Activated CD8-positive, alpha-beta memory T cell treated with anti-CD3 and anti-CD28 coated beads for 4 hours (primary cell): ENCODE measurements at places on chromosomes 3 and 15.

GRCh38 chr3:27201492-27201891, 167.7 kb downstream of the NEK10 start:
- DNase-seq, result no peak

- DNase-seq, result no peak
Measured at GRCh38 chr3:45826908-45827307, 15.0 kb downstream of the LZTFL1 start.

DNA sequence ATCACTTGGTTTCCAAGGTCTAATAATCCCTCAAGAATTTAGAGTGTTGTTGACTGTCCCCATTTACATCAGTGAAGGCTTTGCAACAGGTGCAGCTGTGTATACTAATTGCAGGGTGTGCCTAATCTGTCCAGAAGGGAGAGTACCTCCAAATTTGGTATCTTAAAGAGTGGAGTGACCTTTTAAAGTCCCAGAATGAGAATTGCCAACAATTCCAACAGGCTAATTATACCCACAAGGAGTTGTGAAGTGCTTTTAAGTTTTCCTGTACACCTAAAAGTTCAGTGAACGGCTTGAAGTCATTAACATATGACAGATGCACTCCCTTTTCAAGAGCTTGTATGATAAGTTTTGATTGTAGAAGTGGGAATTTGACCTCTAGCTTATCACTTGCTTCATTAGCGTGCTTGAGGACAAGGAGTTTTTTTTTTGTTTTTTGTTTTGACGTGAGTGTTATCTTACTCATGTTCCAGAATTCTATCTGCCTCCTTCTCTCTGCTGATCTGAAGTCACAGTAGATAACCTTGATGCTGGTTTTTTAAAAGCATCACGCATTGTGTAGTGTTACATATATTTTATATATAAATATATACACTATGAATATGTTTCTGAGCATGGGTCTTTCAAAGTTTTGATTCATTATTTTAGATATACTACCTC, 26.3 kb downstream of the CDIN1 start:
- no peak for DNase-seq

DNA sequence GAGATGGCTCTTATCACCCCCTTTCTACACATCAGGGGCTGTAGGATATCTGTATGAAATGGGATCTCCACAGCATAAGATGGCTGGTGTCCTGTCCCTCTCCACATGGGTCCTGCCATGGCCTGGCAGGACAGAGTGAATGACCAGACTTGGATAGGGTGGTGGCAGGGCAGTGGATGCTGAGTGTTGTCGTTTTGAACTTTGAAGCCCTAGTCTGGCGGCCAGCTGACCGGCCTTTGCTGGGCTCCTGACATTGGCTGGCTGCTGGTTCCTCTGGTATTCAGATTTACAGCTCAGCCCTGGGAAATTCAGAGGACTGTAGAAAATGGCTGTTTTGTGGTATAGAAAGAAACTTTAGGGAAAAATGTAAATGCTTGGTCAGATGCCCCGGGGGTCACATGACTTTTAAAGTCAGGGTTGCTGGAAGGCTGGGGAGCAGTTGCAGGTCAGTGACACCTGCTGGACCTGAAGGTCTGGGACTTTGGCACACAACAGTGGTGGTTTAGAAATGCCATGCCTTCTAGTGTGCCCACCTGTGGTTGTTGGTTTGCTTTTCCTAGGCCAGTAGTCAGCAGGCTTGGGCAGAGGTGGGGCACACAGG, 13.5 kb upstream of the PGPEP1L start:
- no peak for DNase-seq

DNA sequence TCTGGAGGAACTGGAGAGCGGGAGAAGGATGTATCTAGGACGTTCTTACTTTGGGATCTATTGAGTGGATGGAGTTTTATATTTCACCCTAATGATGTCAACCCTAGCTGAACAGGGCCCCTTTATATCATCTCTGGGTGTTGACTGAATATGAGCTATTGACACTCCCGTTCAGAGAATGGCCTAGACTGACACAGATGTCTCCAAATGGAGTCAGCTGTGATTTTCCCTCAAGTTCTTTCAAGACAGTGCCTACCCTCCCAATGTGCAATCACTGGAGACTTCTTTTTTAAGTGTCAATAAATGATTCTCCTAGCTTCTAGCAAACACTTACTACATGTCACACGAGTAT, 63.8 kb downstream of the FRMD4B start:
- no peak for DNase-seq

DNA sequence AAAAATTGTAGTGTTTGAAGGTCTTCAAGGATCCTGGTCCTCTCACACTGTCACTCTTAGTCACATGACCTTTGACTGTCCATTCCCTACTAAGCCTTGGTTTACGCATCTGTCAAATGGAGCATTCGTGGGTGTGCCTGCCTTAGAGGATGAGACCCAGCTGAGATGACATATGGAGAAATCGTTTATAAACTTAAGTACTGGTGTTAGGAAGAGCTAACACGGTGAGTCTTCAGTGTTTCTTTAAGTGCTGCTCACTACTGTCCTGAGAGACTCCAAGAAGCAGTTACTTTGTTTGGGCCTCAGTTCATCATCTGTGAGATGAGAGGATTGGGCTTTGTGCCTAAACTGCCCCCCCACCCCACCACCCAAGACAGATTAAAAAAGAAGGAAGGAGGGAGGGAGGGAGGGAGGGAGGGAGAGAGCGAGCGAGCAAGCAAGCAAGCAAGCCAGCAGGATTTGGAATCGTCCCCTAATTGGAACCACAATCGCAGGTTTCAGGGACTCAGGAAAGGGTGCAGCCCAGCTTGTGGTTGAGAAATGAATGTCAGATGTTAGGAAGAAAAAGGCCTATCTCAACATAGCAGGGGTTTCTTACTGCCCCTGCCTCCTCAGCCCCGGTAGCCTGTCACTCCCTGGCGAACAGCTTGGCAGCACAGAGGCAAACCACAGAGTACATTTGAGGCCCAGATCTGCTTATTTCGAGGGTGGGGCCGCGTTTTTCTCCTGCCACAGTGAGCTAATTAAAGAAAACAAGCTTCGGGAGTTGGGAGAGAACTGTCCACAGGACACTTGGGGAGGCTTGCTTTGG, 32.7 kb downstream of the SMAD3 start:
- DNase-seq, result no peak

DNA sequence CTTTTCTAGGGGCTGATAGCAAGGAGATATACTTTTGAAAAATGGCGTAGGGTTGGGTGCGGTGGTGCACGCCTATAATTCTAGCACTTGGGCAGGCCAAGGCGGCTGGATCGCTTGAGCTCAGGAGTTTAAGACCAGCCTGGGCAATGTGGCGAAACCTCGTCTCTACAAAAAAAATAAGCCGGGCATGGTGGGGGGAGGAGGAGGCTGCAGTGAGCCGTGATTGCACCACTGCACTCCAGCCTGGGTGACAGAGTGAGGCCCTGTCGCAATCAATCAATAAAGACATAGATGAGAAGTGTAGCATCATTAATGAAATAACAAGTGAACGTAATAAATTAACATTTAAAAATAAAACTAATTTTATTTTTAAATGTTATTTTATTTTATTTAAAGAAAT, 134.6 kb downstream of the SLCO3A1 start:
- DNase-seq, result no peak

GRCh38 chr15:72472992-72473610, 1.0 kb upstream of the ARIH1 start:
- no peak for DNase-seq

- DNase-seq, result no peak
Measured at GRCh38 chr3:116276675-116277074, 168.6 kb downstream of the LSAMP start.

GRCh38 chr3:9201266-9201665, 48.2 kb downstream of the SRGAP3 start:
- no peak for DNase-seq

DNA sequence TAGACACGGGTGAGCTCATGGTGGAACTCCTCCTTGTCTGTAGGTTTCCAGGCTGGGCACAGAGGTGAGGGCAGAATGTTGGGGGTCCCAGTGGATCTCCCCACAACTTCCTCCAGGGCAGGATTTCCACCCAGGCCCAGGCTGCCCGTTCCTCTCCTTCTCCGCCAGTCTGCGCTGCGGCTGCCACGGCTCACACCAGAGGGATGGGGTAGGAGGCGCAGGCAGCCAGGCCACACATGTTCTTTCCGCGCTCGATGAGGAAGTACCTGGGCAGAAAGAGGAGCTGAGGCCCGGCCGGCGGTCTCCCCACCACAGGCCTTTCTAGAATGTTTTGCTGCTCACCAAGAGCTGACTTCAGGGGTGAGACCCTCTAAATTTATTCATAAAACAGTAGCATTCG, 22.9 kb downstream of the CTSH start:
- no peak for DNase-seq

DNA sequence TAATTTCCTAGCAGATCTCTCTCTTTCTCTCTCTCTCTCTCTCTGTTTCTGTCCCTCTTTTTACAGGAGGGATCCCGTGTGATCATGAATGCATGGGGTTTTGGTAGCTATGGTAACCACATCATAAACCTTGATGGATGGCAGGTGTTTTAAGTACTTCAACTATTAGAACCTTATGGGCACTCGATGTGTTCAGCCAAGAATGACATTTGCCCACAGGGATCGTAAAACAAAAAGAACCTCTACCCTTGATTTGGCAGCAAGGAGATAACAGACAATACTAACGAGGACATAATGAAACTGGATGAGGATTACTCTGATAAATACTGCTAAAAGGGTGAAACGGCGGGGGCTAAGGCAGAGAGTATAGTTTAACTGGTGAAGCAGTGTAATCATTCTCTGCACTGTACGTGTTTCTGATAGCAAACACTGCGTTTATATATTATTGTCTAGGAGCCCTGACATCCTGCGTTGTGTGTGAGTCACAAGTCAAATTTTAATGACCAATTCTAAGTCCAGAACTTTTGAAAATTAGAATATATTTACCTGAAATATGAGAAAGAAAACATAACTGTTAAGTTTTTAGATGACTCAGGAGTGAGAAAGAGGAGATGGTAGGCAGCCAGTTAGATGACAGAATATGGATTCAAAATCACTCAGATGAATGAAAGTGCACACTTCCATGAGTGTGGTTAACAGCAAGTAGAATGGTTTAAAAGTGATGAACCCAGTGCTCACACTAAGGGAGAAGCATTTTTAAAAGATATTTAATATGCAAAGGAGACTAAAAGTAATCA, 80.3 kb downstream of the OTOL1 start:
- DNase-seq, result no peak

DNA sequence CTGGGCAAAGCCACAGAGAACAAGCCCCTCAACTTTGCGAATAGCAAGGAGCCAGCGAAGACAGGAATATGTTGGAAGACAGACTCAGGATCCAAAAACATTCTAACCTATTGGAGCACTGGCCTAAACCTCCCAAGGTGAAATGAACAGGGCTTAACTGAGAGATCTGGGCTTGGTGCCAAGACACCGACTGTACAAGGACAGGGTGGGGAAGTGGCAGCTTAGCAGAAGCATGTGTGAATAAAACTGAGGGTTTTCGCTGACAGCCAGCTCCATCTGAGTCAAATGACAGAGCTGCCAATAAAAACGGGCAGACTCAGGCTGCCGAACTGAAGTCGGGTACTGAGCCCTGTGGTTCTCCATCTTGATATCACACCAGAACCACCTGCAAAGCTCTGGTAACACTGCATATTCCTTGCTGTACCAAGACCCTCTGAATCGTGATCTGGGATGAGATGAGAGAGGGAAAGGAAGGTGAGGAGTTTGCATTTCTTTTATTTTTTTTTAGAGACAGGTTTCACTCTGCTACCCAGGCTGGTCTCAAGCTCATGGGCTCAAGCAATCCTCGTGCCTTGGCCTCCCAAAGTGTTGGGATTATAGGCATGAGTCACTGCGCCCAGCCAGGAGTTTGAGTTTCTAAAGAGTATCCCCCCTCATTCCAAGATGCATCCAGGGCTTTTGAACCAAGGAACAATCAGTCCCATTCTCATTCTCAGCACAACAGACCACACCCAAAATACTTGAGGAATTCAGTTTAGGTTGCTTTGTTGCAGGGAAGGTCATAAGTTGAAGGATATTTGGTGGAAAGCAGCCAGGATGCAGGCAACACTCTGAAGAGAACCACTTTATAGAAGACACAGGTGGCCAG, 6.0 kb upstream of the PLCB2 start:
- no peak for DNase-seq

DNA sequence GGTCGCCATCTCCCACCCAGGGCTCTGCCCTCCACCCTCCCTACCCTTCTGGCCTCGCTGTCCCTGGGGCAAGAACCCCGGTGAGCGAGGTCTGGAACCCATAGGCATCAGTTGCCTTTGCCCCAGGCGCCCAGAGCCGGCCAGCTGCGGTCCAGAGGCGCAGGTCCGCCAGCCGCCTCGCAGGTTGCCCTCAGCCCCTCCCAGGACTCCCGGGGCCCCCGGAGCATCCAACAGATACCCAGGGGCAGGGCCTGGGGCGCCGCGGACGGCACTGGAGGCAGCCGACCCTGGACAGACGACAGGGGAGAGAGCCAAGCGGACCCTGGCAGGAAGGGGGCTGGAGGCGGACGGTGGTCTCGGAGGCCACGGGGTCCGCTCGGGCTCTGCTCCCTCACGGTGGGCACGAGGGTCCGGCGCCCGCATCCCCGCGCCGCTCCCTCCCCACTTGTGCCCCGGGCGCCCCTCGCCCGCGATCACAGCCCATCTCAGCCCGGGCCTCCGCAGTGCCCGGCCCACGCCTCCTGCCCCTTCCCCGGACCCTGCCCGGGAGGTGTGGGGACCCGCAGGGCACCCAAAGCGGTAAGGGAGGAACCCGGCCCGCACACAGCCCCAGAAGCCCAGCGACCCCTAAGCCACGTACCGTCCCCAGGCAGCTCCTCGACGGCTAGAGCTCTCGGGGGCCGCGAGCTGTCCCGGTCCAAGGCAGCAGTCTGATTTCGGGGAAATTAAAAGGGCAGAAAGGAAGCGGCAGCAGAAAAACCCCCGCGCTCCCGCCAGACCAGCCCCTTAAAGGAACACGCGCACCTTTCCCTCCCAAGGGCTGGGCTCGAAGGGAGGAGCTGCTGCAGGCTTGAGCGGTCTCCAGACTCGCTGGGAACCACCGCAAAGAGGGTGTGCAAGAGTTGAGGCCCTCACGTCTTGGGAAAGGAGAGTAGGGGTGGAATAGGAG, at the start of gene HAPLN3:
HAPLN3 (minus strand) TSS at position 726 of the 949 bp plus-strand sequence. CDS start 8,246 bp downstream, outside the sequence.
- peak; percentile 65 for DNase-seq

- DNase-seq, result no peak
Measured at GRCh38 chr15:100385300-100386050, 43.7 kb upstream of the ADAMTS17 start.

GRCh38 chr15:75928680-75929608, 25.3 kb downstream of the FBXO22 start:
- DNase-seq, result no peak

DNA sequence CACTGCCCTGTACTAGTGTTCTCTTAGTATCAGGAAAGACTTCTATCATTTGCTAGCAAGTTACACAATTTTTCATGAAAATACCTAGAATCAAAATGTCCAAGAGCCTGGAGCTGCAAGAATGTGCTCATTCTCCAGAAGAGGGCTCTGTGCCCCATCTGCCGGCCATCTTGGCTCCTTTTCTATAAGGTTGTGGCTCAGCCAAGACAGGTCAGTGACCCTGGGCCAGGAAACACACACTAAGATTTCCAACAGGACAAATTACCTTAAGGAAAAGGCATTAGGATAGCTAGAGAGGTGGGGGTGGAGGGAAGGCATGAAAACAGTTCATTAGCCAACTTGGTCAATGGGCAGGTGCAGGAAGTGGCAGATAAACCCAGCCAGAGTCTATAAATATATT, 20.7 kb downstream of the TIMP4 start:
- DNase-seq, result no peak

- no peak for DNase-seq
Measured at GRCh38 chr3:112767177-112767576, 79.5 kb downstream of the CD200R1L start.
